ENCODE measurements at places on chromosomes 1 and 21.
A peak's percentile ranks its signal among the peaks of the same experiment; 100 is the strongest.

GRCh38 chr21:39651206-39651605, 38.5 kb downstream of the B3GALT5 start:
- no peaks in the 10 kb centered on the region for H3K27me3 ChIP-seq
- no peak overlapping the region for H3K4me3 ChIP-seq
- H3K36me3 ChIP-seq: no peaks in the 10 kb centered on the region

DNA sequence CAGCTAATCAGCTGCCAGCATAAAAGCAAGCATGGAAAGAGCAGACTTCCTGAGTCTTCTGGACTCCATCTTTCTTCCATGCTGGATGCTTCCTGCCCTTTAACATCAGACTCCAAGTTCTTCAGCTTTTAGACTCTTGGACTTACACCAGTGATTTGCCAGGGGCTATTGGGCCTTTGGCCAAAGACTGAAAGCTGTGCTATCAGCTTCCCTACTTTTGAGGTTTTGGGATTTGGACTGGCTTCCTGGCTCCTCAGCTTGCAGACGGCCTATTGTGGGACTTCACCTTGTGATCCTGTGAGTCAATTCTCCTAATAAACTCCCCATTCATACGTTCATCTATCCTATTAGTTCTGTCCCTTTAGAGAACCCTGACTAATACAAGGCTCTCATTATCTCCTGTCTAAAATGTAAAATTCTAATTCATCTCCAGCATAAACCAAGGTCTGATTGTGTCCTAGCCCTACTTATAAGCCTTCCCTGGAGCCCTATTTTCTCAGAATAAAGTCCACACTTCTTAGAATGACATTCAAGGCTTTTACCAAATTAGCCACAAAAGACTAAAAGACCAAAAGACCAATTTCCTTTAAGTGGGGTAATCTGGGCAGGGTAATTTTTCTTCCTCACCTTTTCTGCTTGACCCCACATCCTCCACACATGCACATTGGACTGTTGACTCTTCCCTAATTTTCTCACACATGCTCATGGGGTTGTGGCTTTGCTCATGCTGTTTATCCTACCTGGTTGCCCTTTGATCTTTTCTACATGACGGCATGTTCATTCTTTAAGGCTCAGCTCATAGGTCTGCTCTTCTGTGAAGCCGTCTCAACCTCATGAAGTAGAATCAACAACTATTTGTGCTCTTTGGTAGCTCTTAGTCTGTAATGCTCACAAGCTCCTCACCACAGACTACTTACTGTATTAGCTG, 18.1 kb upstream of the ENAH start:
- H3K4me3 ChIP-seq: no peak overlapping the region
- no peaks in the 10 kb centered on the region for H3K36me3 ChIP-seq
- H3K4me1 ChIP-seq: no peaks in the 10 kb centered on the region

DNA sequence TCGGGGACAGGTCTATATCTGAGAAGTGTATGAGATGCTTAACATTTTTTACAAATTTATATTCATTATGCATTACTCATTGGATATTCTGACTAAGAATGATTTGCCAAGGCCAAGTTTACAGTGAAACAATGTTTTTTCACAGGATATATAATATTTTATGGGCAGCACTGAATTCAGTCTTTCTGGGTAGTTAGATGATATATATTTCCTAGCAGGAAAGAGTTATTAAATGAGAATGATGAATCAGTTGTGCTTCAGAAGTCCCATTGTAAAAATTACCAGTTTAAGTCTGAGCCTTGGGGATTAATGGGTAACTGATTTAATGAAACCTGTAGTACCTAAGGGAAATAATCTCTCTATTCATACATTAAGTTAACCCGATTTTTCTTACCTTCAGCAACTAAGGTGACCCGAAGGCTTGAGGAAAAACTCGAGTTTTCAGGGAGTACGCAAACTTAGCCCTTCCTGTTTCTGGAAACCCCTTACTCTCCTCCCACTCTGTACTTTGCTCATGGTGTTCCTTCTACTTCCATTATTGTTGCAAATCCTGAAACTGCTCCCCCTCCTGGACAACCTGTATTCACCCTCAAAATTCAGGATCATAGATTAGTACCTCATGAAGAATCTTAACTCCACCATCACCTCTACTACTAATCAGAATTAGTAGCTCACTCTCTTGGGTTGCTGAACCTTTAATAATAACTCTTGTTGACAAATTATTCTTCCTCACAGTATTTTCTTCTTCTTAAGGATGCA, 135.1 kb downstream of the AK5 start:
- peaks cover 43% of the 10 kb centered on the region for H3K4me1 ChIP-seq
- no peak overlapping the region for H3K4me3 ChIP-seq
- H3K27ac ChIP-seq: no peak overlapping the region
- peaks cover 9% of the 10 kb centered on the region for H3K36me3 ChIP-seq

DNA sequence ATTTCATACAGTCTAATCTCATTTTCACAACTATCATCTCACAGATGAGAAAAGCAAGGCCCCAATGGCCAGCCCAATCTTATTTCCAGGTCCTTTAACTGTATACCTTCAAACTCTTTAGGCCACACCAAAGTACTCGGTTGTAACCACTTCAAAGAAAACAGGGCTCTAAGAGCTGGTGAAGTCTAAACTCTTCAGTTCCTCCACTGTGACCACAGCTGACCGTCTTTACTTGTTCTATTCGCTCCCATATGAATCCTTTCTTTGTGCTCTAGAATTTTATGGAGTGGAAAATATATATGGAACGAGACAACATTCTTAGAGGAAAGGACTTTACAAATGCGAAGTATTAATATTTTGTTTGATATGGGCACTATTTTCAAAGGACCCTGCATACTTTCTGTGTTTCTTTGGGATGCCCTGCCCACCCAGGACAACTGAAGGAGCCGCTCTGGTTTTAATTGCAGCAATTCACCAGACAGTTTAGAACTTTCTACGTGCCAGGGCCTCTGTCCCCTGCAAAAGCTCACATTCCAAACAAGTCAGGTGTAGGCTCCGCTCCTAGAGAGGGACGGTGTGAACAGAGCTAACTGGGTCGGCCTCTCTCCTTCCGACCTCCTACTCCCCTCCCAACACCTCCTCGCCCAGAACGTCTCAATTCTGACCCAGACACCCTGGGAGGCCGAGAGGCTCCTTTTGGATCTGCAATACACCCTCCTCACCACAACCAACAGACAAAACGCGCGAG, 15.7 kb downstream of the IER5 start:
- H3K4me1 ChIP-seq: peaks cover 74% of the 10 kb centered on the region
- peak overlapping the region; percentile 61 for H3K27ac ChIP-seq
- peak overlapping the region; percentile 78 for H3K4me3 ChIP-seq
- H3K36me3 ChIP-seq: no peaks in the 10 kb centered on the region
- no peak for DNase-seq
- peaks cover 16% of the 10 kb centered on the region for H3K27me3 ChIP-seq

GRCh38 chr1:45585496-45586075, 1.7 kb downstream of the NASP start:
- DNase-seq: no peak
- no peaks in the 10 kb centered on the region for H3K27me3 ChIP-seq
- H3K4me3 ChIP-seq: peak overlapping the region; percentile 99
- peaks cover 40% of the 10 kb centered on the region for H3K4me1 ChIP-seq

DNA sequence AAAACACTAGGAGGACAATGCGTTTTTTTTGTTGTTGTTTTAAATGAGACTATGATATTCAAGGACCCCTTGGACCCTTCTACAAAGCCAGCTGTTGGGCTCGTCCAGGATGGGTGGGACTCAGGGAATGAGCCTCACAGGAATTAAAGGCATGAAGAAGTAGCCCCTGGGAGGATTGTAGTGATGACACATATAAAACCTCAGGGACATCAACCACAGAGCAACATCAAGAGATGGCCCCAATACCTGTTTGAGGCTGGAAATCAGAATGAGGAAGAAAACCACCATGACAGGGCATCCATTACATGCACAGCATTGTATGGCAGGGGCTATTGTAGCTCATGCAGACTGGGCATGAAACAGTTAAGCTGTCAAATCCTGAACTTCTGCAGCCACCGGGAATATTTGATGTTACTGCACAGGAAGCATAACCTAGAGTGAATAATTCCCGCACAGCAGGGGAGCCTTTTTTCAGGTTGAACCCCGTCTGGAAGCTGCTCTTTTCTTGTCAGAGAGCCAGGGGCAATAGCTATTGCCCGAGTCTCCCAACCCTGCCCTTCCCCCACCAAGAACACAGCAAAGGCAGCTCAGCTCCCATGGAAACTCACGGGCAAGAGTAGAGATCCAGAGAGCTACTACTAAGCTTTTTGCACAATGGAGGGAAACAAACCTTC, 140.2 kb upstream of the FGGY start:
- no peak overlapping the region for H3K27ac ChIP-seq
- no peaks in the 10 kb centered on the region for H3K4me1 ChIP-seq
- no peak for DNase-seq
- no peak overlapping the region for H3K4me3 ChIP-seq
- H3K27me3 ChIP-seq: no peaks in the 10 kb centered on the region

DNA sequence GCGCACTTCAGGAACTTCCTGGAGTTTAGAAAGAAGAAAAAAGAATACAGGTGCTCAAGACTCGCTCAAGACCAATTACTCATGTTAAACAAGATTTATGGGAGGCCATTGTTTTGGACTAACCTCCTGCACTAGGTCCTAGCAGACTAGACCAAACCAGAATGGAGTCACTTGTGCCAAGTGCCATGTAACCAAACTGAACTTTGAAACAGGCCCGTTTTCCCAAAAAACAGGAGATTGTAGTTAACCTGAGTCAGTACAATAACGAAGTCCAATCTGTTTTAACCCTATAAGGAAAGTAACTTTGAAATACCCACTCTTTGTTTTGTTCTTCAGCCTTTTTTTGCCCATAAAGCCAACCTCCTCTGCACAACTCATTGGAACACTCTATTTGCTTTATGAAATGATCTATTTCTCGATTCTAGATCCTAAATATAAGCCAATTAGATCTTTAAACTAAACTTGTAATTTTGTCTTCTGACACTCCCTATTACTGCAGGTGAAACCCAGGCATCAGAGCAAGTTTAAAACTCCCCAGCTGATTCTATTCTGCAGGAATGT, 695 bp upstream of the NTPCR start:
- H3K27me3 ChIP-seq: no peaks in the 10 kb centered on the region
- no peak for DNase-seq
- peak overlapping the region; percentile 95 for H3K4me3 ChIP-seq
- peak overlapping the region; percentile 89 for H3K27ac ChIP-seq
